Stimulated activated CD8-positive, alpha-beta memory T cell treated with anti-CD3 and anti-CD28 coated beads, Interleukin-4, amount 100 ng/mL, for 24 hours (primary cell): ENCODE measurements at places on chromosomes 1 and 21.

DNA sequence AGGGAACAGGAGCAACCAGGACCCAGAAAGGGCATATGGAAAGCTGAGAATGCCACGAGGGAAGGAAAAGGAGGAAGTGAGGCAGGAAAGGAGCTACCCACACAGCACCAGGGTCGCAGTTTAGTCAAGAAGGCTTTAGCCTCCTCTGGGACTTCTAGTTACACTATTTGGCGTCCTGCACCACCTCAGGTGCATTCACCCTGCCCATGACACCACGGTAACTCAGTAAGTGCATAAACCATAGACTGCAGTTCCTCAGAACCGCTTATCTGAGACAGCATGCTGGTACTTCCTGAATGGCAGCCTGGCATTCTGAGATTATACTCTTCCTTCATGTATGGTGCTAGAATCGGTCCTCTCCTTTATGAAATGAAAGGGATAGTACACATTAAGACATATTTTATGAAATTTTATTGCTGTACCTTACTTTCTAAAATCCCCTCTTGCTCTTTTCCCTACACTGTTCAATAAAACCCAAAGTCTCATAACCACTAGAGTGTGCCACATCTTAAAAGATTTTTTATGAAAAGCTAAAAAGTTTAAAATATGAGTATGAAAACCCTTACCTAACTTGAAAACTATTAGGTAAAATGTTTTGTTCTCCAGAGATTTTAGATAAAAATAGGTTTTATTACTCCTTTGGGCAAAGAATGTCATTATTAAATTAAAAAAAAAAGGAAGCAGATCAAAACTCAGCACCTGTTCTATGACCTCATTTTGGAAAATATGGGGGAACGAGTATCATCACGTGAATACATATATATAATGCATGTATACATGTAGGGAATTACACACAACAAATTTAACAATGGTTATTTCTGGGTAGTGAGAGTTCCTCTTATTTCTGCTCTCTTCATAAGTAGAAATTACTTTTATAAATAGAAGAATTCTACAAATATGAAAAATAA is 67.3 kb downstream of the VAV3 start:
- no peak for DNase-seq

- no peak for DNase-seq
Measured at GRCh38 chr1:225877580-225877979, 4.6 kb downstream of the TMEM63A start.

- peak; percentile 15 for DNase-seq
Measured at GRCh38 chr21:25638660-25639550, at the start of gene JAM2. TSS of gene JAM2 (plus strand) at chr21:25639258. CDS start at chr21:25639822, 564 bp downstream.

DNA sequence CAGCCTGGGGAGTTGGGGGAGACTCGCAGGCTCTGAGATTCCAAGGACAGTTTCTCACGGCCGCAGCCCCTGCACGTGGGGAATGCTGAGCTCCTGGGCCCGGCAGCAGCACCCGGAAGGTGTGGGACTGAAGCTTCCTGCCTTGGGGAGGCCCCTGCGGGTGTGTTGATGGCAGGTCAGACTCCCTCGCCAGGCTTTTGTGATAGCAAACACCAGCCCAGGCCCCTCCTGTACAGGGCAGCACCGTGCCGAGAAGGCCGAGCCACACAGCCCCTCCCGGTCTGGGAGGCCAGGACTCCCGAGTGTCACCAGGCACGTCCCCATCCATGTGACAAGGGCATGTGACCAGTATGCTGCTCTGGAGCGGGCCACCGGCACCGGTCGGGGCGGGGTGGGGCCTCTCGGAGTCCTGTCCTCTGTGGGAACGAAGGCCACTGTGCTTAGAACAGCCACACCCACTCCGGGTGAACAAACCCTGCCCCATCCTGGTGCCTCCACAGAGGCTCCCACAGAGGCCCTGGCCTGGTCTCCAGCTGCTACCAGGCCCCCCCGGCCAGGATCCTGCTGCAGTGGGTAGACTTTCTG is 31.1 kb upstream of the ARHGEF16 start:
- no peak for DNase-seq

DNA sequence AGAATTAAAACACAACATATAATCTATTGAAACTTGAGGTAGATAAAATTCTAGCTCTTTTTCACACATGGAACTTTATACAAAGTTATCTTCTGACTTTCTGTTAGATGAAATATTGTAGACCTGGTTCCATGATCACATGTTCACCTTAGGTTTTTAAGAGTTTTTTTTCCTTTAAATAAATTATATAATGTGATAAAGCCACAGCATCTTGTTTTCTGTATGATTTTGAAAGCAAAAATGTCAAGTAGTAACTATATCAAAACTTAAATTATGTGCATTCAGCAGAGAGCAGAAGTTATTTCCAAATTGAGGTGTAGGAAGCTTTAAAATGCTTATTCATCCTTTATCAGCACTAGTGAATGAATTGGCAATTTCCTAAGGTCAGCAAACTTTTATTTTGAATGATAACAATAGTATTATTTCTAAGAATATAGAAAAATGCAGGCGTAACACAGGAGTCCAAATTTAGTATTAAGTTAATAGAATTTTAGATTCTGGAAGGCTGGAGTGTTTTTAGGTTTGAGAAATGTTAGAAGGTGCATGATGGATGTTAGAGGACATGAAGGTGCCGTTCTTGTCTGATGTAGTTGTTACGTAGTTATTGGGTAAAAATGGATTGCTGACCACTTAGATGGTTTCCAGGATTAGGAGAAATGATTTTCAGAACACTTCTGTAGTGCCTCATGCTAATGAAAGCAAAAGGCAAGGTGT is 17.5 kb downstream of the BACH1 start:
- no peak for DNase-seq

GRCh38 chr21:39187141-39187540 is 3.9 kb upstream of the PSMG1 start:
- no peak for DNase-seq
